ENCODE measurements at places on chromosomes 3 and 15. TPM values are rescaled to one million over a fixed set of nuclear protein-coding genes. Genes with fewer than 3 reads are reported as not detected.
A peak's percentile ranks its signal among the peaks of the same experiment; 100 is the strongest.

Gene FEZF2
- not detected for total RNA-seq

Gene AMIGO3
- not detected for total RNA-seq

Gene TM4SF18
- not detected for total RNA-seq

DNA sequence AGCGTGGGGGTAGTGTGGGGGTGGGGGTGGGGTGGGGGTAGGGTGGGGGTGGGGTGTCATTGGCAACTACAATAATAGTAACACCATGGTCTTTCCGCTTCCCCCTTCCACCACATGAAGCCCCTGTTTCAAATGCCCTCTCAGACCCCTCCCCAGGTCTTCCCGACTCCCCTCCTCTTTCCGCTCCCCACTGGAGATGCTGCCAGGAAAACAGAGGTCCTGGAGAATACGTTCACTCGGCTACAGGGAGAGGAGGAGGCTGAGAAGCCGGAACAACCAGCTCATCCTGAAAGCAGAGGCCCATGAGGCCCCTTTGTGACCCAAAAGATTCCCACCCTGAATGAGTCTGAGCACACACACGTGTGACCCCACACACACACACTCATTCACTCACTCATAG is 75.4 kb downstream of the CPN2 start:
- no peaks in the 10 kb centered on the region for H3K36me3 ChIP-seq
- H3K4me1 ChIP-seq: peaks cover 7% of the 10 kb centered on the region
- H3K27ac ChIP-seq: peak overlapping the region; percentile 36
- peaks cover 4% of the 10 kb centered on the region for H3K27me3 ChIP-seq
- DNase-seq: no peak

GRCh38 chr3:84772841-84773240 is 185.9 kb upstream of the CADM2 start:
- no peaks in the 10 kb centered on the region for H3K4me1 ChIP-seq
- H3K27ac ChIP-seq: no peak overlapping the region
- H3K27me3 ChIP-seq: no peaks in the 10 kb centered on the region
- DNase-seq: no peak
- H3K4me3 ChIP-seq: no peak overlapping the region

DNA sequence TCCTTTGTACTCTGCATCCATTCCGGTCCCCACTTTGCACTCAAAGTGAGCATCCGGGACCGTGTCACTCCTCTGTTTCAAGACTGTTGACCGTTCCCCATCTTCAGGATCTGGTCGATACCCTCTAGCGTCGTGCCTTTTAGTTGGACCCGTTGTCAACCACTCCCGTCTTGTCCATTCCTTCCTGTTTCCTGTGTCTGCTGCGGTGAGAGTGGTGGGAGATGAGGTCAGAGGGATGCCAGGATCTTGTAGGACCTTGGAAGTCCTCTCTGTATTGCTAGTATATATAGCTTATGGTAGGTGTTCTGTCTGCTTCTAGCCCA is 624 bp downstream of the BRK1 start:
- peak overlapping the region; percentile 99 for H3K4me3 ChIP-seq
- no peak for DNase-seq
- H3K27me3 ChIP-seq: no peaks in the 10 kb centered on the region
- H3K4me1 ChIP-seq: peaks cover 34% of the 10 kb centered on the region
- peak overlapping the region; percentile 97 for H3K27ac ChIP-seq
- H3K36me3 ChIP-seq: peaks cover 21% of the 10 kb centered on the region

- no peaks in the 10 kb centered on the region for H3K4me1 ChIP-seq
- H3K27ac ChIP-seq: no peak overlapping the region
- H3K27me3 ChIP-seq: peaks cover 2% of the 10 kb centered on the region
- H3K36me3 ChIP-seq: no peaks in the 10 kb centered on the region
- no peak overlapping the region for H3K4me3 ChIP-seq
- DNase-seq: no peak
Measured at GRCh38 chr3:70248856-70249255, 63.6 kb downstream of the MDFIC2 start.

DNA sequence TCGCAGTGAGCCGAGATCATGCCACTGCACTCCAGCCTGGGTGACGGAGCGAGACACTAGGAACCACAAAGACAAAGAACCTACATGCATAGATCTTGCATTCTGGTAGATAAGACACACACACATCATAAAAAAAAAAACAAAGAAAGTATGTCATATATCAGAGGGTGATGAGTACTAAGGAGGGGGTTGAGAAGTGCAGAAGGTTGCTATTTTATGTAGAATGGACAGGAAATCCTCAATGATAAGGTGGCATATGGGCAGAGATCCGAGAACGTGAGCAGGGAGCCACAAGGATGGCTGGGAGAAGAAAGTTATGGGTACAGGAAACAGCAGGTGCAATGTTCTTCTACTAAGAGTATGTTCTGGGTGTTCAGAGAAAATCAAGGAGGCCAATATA is 118.8 kb downstream of the MEX3B start:
- H3K4me3 ChIP-seq: no peak overlapping the region
- H3K36me3 ChIP-seq: no peaks in the 10 kb centered on the region
- no peak overlapping the region for H3K27ac ChIP-seq
- no peaks in the 10 kb centered on the region for H3K4me1 ChIP-seq
- DNase-seq: no peak
- no peaks in the 10 kb centered on the region for H3K27me3 ChIP-seq

DNA sequence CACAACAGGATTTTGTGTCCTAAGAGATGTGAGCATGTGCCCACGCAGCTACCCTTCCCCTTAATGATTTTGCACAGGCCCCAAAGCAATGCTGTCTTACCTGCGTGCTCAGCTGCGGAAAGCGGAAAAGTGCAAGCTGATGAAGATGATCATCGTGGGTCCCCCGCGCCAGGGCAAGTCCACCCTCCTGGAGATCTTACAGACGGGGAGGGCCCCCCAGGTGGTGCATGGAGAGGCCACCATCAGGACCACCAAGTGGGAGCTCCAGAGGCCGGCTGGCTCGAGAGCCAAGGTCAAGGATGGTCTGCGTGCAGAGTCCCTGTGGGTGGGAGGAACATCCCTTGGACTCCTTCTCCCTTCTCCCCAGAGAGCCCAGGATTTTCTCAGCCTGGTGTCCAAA is 103.1 kb downstream of the LRRK1 start:
- H3K27me3 ChIP-seq: no peaks in the 10 kb centered on the region
- no peaks in the 10 kb centered on the region for H3K4me1 ChIP-seq
- no peak overlapping the region for H3K4me3 ChIP-seq
- no peak overlapping the region for H3K27ac ChIP-seq

- peaks cover 53% of the 10 kb centered on the region for H3K4me1 ChIP-seq
- no peak overlapping the region for H3K4me3 ChIP-seq
- H3K27ac ChIP-seq: no peak overlapping the region
- H3K27me3 ChIP-seq: no peaks in the 10 kb centered on the region
- no peaks in the 10 kb centered on the region for H3K36me3 ChIP-seq
Measured at GRCh38 chr15:99445272-99445850, 120.4 kb upstream of the MEF2A start.

- H3K4me1 ChIP-seq: peaks cover 4% of the 10 kb centered on the region
- no peak overlapping the region for H3K27ac ChIP-seq
- no peak for DNase-seq
- H3K36me3 ChIP-seq: no peaks in the 10 kb centered on the region
- no peak overlapping the region for H3K4me3 ChIP-seq
- no peaks in the 10 kb centered on the region for H3K27me3 ChIP-seq
Measured at GRCh38 chr15:100196326-100197058, 145.3 kb downstream of the ADAMTS17 start.

DNA sequence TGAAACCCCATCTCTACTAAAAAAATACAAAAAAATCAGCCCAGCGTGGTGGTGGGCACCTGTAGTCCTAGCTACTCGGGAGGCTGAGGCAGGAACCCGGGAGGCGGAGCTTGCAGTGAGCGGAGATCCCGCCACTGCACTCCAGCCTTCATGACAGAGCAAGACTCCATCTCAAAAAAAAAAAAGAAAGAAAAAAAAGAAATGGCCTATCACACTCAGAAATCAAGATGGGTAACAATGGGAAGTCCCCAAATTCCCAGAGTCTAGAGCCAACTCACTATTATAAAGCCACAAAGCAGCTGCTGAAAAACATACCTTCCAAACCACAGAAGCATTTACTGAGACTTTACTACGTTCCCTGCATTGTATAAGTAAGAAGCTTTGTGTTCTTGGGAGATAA is 7.5 kb downstream of the HDGFL3 start:
- H3K4me3 ChIP-seq: no peak overlapping the region
- DNase-seq: no peak
- no peak overlapping the region for H3K27ac ChIP-seq
- H3K4me1 ChIP-seq: peaks cover 21% of the 10 kb centered on the region

DNA sequence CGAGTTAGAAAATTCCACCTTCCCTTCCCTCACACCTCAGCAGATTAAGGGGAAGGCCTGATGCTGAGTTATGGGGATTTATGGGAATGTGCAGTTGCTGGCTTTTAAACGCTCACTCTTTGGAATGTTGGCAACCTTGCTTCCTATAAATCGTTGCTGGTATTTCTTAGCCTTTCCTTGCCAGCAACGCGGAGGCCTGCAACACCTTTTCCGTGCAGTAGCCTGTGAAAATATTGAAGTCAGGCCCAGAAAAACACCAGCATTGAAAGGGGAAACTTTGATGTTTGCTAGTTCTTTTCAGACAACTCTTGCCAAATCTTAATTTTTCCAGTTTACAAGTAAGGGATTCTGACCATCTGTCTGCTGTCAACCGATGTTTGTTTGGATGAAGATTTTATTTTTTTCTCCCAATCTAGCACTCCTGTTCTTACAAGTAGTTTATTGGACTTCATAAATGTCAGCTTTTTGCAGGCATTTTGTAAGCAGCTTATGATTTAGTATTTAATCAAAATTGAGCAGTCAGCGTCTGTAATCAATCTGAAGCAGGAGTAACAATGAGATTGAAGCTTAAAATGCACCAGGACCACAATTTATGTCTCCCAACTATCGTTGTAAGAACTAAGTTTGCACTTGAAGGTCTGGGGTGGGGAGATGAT is 251.0 kb downstream of the RPLP1 start:
- peaks cover 23% of the 10 kb centered on the region for H3K36me3 ChIP-seq
- H3K4me1 ChIP-seq: no peaks in the 10 kb centered on the region
- DNase-seq: no peak
- no peak overlapping the region for H3K4me3 ChIP-seq

DNA sequence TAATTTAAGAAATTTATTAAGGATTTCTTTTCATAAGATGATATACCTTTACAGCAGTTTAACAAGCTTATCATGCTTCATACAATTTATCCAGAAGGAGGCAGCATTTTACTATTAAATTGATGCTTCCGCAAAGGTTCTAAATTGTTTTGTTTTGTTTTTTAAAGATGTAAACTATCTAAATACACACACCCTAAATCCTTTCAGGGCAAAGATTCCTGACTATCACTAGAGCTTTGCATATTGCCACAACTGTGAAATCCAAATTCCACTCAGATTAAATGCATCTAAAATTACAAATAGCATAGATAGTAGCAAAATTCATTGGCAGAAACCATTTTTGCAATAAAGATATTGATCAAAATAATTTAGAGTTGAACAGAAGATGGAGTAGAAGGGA is 44.5 kb upstream of the CCNL1 start:
- no peak overlapping the region for H3K4me3 ChIP-seq
- no peaks in the 10 kb centered on the region for H3K27me3 ChIP-seq
- H3K27ac ChIP-seq: no peak overlapping the region
- H3K4me1 ChIP-seq: no peaks in the 10 kb centered on the region

DNA sequence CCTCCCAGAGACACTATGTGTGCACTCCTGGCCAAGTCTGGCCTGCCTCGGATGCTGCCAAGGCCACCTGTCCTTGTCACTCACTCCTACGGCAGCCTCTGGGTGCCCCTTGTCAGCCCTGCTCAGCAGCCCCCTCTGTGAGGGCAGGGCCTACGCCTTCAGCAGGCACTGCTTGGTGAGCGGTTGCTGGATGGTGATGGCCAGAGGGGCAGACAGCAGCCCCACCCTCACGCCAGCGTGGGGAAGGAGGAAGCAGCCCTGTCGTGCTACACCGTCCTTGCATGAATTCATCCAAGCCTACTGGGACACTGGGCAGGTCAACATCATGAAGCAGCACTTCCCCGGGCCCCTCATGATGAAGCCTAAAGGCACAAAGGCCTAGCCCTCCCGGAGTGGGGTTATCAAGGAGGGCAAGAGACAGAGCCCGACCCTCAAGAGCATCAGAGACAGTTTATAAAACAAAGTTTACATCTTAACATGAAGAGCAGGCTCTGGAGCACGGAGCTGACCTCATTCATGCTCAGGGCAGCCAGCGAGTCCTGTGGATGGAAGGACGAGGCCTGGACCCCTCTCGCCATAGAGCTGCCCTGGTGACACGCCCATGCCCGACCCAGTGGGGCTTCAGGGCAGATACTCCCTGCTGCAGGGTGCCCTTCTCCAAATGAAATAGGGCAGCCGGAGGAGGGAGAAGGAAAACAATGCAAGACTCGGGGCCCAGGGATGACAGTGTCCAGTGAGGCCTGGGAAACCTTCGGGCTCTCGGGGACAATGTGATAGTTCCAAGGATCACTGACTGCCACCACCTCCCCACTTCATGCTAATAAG is 25.3 kb downstream of the CHDH start:
- DNase-seq: no peak
- H3K4me3 ChIP-seq: no peak overlapping the region
- H3K27me3 ChIP-seq: peaks cover 13% of the 10 kb centered on the region
- H3K27ac ChIP-seq: no peak overlapping the region
- H3K36me3 ChIP-seq: no peaks in the 10 kb centered on the region
- peaks cover 3% of the 10 kb centered on the region for H3K4me1 ChIP-seq

All from activated CD4-positive, alpha-beta T cell treated with anti-CD3 and anti-CD28 coated beads, Interleukin-2, amount 10 ng/mL, durations not matched to agents 7 days and 5 days (primary cell).